Aorta (tissue), 5 donors: ENCODE measurements at places on chromosomes 6 and 20. TPM values are rescaled to one million over a fixed set of nuclear protein-coding genes. Genes with fewer than 3 reads are reported as not detected.

GRCh38 chr6:35532126-35532525 lies 19.4 kb upstream of the TULP1 start:
- no peak for DNase-seq

- DNase-seq, result no peak
These were observed 213.6 kb downstream of the RNGTT start for GRCh38 chr6:88749849-88750248.

GRCh38 chr6:142712231-142712630 lies 232.7 kb downstream of the HIVEP2 start:
- DNase-seq, result no peak

DNA sequence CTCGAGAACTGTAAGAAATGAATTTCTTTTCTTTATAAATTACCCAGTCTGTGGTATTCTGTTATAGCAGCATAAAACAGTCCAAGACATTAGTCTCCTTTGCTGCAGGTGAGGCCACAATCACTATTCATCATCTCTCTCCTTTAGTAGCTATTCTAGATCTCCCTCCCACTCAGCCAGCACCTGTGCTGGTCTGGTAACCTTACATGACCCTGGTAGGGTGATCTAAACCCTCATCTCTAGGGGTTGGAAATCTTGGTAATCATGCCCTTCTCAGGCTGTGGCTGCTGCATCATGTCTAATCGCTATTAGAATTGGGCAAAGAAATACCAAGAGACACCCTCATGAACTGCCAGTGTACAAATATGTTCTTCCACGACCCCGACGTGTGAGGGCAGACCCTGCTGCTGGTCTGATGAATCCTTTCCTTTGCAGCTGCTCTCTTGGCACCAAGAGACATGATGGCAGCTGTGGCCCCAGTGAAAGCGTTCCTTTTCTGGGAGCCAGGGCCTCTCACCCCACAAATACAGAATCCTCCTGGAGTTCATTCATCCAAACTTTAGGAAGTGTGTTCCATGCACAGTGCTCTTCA lies 23.0 kb upstream of the IGF2R start:
- DNase-seq, result no peak

- DNase-seq, result no peak
These were observed 1.3 kb downstream of the C20orf203 start for GRCh38 chr20:32672394-32672981.

DNA sequence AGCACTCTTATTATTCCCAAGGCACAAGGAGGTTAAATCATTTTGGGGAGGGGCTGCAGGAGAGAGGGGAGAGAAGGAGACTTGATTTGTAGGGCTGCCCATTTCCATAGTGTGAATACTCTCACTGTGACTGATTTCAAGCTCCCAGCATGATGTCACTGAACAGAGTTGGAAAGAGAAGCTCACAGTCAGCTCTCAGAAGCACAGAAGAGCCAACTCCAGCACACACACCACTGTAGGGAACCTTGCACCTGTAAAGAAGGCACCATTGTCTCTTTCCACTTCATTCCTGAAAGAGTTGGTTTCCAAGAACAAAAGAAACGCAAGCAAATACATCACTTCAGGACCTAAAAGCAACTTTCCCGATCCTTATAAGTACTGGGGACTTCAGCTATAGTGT lies 12.7 kb upstream of the STK35 start:
- no peak for DNase-seq

GRCh38 chr20:5996765-5997164 lies 46.3 kb downstream of the MCM8 start:
- DNase-seq, result no peak

GRCh38 chr20:50313522-50313820 lies 122.8 kb downstream of the CEBPB start:
- DNase-seq, result no peak

- DNase-seq, result peak; percentile 84
These were observed 47.1 kb upstream of the ENTPD6 start for GRCh38 chr20:25148181-25148981.

DNA sequence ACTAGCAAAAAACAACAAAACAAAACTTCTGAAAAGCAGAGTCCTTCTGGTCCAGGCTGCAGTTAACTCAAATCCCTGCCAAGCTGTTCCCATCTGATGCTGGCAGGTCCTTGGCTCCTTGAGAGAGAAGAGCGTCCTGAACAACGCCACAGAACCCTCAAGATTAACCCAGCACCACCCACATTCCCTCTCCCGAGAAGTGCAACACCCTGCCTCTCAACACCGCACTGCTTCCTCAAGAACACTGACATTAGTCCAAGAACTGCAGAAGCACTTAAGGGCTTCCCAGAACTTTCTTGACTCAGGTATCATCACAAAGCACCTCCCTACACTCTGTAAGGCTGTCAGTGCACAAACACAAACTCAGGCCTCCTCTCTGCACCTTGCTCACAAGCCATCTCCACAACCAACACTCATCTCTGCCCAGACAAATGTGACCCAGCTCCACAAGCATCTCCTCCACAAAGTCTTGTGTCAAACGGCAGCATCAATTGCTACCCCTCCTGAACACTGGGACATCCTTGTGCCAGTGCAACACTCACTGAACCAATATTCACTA lies 7.5 kb downstream of the MRPL14 start:
- DNase-seq, result no peak

GRCh38 chr6:35036828-35037663 lies 104.1 kb downstream of the TCP11 start:
- no peak for DNase-seq

DNA sequence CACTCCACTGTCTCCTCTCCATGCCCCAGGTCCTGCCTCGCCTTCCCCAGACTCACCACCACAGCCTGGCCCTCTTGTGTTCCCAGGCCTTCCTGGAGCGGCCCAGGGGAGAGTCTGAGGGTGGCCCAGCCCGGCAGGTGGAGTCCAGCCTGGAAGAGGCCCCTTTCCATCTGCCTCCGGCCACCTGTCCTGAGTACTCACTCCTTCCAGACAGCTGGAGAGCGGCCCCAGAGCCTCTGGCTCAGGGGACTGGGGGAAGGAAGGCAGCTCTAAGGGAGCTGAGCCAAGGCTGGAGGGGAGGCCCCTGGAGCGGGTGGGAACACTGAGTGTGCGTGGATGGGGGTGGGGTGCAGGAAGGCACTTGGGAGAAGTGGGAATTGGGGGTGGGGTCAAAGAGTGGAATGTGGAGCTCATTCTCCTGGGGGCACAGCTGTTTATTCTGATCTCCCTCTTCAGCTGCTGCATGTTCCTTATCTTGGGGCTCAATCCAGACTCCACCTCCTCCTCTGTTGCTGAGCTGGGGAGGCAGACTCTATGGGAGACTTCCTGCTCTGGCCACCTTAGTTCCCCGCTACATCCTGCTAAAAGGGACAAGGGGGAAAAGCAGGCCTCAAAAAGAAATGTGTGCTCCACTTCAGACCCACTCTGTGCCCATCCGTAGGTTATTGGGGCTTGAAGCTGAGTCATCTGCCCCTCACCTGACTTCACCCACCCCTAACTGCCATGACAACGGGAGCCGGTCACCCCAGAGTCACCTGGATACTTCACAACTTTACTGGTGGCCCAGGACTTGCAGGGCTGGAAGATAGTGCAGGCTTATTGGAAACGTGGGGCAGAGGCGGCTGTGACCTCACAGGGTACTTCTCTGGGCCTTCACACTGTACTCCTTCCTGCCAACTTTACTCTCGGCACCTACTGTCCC lies 19.5 kb upstream of the TAF8 start:
- peak; percentile 62 for DNase-seq

- no peak for DNase-seq
These were observed 300.2 kb downstream of the UTRN start for GRCh38 chr6:144585217-144585814.

DNA sequence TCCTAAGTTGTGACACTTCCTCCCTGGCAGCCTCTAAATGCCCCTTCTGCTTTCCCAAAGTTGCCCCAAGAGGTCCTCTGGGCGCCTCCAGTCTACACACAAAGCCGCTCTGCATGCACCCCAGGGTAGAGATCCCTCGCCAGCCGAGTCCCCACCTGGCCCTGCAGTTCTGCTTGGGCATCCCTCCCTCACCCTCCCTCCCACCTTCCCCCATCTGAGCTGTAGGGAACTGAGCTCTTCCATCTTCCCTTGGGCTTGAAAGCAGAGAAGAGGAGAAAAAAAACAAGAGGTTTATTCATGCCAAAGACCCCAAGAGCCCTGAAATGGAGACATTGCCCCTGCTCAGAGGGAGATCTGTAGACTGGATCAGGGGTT lies 5.7 kb upstream of the FGD2 start:
- peak; percentile 24 for DNase-seq

GRCh38 chr6:11999246-11999645 lies 12.9 kb upstream of the HIVEP1 start:
- DNase-seq, result no peak

DNA sequence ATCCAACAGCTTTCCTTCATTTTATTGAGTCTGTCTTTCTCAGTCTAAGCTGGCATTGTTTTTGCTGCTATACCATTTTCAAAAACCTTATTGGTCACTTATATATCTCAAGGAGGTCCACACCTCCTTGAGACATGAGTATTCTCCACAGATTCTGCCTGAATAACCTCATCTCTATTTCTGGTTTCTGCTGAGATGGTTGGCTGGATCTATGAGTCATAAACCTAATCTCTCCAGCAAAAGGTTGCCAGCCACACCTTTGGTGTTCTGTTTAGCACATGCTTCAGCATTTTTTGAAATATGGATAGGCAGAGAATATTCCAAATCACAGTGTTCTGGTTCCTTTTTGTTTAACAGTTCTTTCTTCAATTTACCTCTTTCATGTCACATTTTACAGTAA lies 40.8 kb upstream of the TMEM244 start:
- no peak for DNase-seq

DNA sequence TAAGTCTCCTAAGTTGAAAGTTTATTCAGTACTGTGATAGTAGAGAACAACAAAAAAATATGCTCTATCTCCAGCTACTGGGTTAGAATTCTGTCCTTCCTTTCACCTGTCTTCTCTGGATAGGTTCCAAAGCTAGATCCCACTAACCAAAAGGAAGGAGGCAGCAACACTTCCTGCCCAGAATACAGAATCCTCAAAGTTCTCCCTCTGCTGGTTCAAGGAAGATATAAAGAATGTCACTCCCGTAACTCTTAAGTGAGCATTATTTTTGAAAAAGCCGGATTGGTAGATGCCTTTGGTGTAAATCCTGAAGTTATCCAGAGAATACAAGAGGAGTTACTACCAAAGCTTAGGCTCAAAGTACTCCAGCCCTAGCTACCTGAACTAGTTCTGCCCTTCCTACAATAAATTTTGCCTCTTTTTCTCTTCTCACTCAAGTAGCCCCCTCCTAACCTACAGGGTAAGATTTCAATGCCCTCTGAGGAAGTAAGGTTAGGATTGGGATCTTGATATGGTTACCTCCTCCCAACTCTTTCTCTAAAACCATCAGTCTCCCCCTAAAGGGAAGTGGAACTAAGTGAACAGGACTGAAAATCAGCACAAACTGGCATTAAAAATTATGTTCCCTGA lies 26.0 kb upstream of the CRIP3 start:
- DNase-seq, result no peak

DNA sequence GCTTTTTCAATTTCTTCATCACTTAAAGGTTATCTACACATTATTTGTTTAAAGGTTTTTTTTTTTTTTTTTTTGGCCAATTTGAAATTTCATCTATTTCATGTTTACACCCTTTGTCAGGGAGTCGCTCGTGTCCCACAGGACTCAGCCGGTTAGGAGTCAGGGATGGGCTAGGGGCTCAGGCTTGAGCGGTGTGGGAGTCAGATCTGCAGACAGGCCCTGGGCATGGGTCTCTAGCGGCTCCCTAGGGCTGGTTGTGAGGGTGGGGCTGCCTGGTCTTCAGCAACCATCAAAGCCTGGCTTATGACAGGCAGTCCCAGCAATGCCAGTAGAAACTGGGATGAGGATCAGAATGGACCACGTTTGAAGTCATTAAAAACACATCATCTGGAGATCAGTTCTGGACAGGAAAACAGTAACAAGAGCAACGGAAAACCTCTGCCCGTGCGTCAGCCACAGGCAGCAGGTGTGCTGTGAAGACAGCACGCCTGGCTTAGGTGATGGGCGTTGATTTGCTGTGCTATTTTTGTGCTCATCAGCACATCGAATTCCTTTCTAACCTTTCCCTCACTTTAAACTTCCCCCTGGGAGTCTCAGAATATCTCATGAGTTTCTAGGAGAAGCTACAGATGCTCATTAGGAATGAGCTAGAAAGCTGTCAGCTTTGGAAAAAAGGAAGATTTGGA lies 91.3 kb upstream of the MPC1 start:
- no peak for DNase-seq

- DNase-seq, result no peak
These were observed 108.6 kb downstream of the BANF2 start for GRCh38 chr20:17808357-17808756.

DNA sequence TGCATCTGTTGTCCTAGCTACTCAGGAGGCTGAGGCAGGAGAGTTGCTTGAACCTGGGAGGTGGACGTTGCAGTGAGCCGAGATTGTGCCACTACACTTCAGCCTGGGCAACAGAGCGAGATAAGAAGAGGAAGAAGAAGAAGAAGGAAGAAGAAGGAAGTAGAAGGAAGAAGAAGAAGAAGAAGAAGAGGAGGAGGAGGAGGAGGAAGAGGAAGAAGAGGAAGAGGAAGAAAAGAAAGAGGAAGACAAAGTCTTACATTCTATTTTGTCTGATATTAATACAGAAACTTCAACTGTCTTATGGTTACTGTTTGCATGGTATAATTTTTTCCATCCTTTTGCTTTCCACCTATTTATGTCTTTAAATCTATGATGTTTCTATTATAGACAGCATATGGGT lies 7.2 kb upstream of the NELFCD start:
- DNase-seq, result no peak

- no peak for DNase-seq
These were observed 95.8 kb upstream of the PLCB4 start for GRCh38 chr20:8972963-8973705.

DNA sequence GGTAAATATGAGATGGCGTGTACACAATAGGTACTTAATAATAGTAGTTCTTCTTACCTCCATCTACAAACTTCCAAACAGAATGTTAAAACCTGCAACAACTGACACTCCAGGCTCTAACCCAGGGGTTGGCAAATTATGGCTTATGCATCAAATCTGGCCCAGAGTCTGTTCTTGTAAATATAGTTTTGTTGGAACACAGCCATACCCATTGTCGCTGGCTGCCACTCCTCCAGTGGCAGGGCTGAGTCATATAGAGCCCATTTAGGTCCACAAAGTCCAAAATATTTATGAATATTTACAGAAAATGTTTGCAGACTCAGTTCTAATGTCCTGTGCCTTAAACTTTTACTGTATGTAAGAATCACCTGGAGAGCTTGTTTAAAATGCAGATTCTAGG lies 69.9 kb upstream of the BTBD3 start:
- DNase-seq, result no peak

GRCh38 chr6:56521976-56522375 lies 120.7 kb downstream of the DST start:
- DNase-seq, result no peak

- DNase-seq, result no peak
These were observed 78.3 kb upstream of the CLDN20 start for GRCh38 chr6:155185544-155185943.

The LY6G6C gene
- total RNA-seq, result not detected

The RBBP8NL gene
- total RNA-seq, result not detected

The RNF39 gene
- total RNA-seq, result not detected

The CCM2L gene
- 11.0 TPM for total RNA-seq

The GABRR1 gene
- 1.8 TPM for total RNA-seq

The PTPRK gene
- 39.6 TPM for total RNA-seq

The EPPIN gene
- not detected for total RNA-seq

The RNF182 gene
- total RNA-seq, result 0.36 TPM

The RAB44 gene
- total RNA-seq, result 0.29 TPM

The LAMA4 gene
- 150 TPM for total RNA-seq

The VWA7 gene
- 0.58 TPM for total RNA-seq

The ALDH8A1 gene
- total RNA-seq, result 1.6 TPM
